ENCODE measurements at places on chromosomes 3 and 15.

- DNase-seq, result no peak
Observed at GRCh38 chr15:78448441-78449219, 10.6 kb downstream of the IREB2 start.

GRCh38 chr3:113423699-113424098 lies 17.6 kb downstream of the CFAP44 start:
- DNase-seq, result no peak

DNA sequence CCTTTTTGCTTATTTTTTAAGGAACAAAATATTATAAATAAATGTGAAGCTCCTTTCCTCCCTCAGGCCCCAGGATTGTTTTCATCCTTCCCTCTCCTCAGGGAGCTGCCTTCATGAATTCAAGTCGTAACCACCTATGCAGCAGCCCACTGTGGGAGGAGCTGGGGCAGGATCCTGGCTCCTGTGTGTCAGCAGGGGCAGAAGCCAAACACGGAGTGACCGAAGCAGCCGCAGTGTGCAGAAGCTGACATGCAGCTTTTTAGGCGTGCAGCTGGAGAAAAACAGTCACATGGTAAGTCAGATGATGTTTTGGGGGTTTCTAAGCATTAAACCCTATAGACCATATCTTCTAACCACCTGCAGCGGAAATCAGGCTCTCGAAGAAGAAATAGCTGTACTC lies 231.3 kb downstream of the OCA2 start:
- no peak for DNase-seq

DNA sequence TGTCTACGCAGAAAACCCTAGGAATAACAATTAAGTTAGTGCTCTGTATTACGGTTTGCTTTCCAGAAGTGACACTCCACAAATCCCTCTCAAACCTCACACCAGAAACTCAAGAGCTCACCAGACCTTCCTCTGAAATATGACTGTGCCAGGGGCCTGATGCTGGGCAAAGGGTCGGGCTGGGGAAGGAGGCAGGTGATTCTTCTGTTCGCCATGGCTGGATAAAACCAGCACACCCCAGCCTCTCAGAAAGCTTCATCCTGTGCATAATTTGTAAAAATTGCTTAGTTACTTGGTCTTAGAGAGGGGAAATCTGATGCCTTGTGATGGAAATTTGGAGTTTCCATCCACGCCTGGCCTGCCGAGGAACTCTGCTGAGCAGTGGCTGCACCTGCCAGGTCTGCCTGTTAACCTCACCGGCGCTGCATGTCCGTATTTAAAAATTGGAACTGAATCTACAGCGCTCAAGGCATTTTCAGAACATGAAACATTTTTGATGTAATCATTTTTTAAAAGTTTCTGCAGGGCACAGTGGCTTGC lies 22.7 kb upstream of the ATP1B3 start:
- no peak for DNase-seq

DNA sequence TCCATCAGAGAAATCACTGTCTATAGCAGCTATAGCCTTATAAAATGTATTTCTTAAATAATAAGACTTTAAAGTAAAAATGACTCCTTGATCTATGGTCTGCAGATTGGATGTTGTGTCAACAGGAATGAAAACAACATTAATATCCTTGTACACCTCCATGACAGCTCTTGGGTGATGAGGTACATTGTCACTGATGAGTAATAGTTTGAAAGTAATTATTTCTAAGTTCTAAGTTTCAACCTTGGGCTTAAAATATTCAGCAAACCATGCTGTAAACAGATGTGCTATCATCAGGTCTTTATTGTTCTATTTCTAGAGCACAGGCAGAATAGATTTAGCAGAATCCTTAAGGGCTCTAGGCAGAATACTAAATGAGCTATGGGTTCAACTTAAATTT lies 568.2 kb upstream of the BCHE start:
- DNase-seq, result no peak

- no peak for DNase-seq
Observed at GRCh38 chr3:61146010-61146890, 105.0 kb downstream of the FHIT start.

DNA sequence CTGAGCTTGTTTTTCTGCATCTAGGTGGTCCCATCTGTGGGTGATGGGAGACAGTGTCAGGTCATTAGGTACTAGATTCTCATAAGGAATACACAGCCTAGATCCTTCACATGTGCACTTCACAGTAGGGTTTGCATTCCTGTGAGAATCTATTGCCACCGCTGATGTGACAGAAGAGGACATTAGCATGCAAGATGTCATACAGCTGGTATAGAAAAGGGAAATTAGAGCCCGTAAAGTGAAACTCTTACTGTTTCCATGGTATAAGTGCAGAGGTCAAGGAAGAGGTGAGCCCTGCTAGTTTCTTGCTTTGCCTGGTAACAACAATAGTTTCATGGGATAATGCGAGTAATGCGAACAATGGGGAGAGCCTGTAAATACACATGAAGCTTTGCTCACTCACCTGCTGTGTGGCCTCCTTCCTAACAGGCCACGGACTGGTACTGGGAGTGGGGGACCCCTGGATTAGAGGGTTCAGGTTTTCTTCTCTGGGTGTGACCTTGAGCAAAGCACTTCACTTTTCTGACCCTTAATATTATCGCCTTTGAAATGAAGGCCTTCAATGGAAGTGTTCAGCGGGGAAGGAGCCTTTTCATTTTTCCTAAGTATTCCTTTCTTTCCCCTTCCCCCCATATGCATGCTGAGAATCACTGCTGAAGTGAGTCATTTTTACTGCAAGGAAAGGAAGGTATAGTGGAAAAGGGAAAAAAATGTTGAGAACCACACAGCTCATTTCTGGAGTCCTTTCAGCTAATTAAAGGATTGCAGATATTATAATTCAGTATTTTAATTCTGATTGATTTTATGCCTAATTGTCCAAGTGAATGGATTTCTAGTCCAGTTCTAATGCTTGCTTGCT lies 286.4 kb downstream of the UBE2E2 start:
- no peak for DNase-seq

DNA sequence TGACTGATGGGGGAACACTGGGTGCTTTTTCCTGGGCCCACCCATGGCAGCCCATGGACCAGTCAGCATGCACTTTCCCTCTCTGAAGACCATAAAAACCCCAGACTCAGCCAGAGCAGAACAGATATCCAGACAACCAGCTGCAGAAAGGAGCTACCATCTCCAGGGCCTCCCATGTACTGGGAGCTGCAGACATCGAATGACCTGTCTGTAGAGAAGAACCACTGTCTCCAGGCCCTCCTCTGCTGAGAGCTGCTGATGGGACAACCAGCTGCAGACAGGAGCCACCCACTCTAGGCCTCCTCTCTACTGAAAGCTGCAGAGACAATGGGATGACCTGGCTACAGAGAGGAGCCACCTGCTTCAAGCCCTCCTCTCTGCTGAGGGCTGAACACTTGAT lies 66.6 kb downstream of the PROS1 start:
- no peak for DNase-seq

- DNase-seq, result no peak
Observed at GRCh38 chr3:69566275-69566674, 173.0 kb upstream of the MITF start.

DNA sequence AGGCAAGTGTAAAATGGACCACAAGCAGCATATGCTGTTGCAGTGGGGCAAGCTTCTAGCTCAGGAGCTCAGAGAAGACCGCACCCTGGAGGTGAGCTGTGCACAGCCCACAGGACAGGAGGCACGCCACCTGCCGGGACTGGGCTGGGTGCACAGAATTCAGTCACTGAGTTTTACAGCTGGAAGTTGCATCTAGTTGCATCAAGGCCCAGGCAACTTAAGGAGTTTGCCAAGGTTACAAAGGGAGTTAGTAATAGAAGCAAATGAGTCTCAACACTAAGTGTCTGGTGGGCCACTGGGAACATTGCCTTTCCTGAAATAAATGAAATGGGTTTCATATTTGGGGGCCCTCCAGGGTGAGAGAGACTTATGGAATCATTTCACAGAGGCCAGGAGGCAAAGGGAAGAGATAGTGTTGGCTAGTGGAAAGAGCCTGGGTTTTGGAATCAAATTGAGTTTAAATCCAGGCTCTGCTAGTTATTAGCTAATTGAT lies 36.0 kb upstream of the TIMP4 start:
- no peak for DNase-seq

- DNase-seq, result no peak
Observed at GRCh38 chr3:197261164-197261509, 37.3 kb downstream of the DLG1 start.

DNA sequence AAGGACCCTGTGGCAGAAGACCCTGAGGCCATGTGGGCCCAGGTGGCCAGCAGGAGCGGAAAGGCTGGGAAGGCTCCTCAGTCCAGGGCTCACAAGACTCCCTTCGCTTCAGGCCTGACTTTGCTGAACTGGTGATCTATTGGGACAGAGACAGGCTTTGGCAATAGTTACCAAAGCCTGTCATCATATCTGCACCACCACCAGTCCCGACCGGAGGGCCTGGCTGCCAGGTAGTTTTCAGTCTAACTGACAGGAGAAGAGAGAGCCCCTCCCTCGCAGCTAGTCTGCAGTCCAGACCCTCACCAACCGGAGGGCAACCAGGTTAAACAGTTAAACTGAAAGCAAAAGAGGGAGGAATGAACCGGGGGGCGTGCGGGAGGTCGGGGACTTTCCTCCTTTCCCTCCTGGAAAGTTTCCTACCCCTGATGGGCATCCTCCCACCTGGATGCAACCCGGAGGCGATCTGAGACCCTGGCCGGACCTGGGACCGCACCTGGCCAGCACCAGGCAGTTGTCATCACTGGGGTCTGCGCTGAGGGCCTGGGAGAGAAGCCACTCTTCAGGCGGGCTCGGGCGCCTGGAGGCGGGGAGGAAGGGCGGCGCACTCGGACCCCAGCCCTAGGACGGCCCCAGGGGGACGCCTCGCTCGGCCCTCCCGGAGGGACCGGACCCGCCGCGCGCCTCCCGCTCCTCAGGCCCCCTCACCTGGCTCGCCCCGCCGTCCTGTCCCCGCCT lies 435 bp downstream of the RAB27A start:
- DNase-seq, result no peak

DNA sequence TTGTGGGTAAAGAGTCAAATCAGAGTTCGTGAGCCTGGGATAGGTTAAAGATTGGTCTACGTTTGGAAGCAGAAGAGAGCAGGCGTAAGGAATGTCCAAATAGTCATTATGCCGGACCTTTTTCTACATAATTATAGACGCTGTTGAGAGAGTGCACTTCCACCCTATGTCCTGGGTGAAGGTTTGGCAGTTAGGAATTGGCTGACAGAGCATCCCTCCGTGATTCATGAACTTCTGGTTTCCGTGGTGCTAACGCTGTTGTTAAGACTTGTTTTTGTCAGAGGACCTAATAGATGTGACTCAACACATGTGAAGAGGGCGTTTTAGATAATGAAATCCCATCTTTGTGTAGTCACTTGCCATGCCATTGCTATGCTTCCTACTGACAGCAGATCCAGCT lies 1.1 kb downstream of the EAF1 start:
- no peak for DNase-seq

DNA sequence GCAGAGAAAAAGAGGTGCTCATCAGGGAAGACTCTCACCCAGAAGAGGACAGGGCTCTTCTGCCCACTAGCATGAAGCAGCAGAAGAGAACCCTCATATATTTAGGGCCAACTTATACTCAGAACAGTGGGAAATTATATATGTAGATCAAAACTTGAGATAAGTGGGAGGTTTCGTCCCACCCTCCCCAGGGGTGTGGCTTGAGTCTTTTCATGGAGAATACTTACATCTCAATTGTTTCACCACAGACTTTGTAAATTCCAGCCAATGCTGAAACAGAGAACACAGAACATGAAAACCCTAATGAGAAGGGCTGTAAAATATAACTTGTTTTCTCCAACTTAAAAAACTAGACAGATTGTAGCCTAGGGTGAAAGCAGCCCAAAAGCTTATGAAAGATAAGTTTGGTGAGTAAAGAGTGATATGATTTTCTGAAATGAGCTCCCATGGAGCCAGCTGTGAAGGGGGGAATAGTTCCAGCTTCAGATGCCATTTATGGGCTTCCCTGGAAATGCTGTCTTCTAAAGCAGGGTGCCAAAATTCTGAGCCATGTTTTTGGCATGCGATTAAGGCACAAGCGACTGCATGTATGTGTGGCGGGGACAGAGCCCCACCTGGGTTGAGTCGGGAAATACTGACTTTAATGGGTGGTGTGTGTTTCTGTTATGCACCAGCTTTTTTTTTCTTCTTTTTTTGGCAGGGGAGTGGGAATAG lies 92.9 kb downstream of the WDR76 start:
- DNase-seq, result no peak

DNA sequence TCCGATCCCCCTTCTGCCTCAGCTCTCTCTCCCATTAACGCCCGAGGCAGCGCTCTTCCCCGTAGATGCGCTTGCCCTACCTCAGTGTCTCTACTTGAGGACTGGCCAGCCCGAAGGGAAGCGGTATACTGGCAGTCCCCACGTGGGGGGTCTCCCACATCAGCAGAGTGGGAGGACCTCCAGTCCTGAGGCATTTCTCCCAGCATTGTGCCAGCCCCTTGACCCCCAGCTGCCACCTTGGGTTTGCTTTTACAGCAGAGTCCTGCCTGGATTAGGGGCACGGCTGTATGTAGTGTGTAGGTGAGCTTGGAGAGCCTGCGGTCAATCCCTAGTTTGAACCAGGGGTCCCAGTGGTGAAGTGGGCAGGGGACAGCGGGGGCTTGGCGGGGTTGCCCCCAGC lies 767 bp downstream of the SEMA3F start:
- no peak for DNase-seq

- DNase-seq, result no peak
Observed at GRCh38 chr3:45166321-45166879, 20.2 kb upstream of the CDCP1 start.

DNA sequence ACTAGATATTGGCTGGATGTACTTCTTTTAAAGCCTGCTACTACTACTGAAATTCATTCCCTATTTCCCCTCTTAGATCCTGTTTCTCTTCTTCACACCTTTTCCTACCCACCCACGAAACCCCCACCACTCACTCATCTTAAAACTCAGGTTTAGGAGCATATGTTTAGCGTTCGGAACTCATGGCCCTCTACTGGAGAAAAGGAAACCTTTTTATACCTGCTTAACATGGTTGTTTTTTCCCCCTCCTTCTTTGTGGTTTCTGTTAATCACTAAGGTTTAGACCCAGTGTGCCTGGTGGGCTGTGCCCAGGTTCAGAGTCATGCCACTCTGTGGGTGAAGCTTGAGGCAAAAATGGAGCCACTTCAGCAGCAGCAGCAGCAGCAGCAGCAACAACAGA lies 2.6 kb downstream of the ARID3B start:
- no peak for DNase-seq

DNA sequence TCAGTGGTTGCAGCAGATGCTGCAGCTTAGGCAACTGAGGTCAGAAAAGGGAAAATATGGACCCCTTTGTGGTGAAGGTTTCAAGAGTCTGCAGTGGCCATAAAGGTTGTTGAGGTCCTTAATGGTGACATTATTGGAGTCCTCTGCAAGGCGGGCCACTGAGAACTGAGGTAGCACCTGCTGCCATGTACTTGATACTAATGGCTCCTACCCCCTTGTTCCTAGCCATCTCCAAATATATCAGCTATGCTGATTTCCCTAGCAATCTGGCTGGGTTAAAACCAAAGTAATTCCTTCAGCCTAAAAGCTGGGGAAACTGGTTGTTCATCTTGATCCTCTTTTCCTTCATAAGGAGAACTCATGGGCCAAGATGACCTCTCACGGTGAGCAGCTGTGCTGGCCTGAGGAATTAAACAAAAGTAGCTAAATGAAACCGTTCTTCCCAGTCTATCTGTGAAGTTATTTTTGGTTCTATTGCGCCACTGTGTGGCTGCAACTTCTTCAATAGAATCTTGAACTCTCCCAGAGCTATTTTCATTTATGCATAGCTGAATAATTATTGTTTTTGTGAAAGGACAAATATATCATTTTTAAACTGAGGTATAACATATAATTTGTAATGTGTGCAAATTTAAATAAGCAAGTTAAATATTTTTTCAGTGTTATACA lies 76.1 kb upstream of the PLSCR4 start:
- DNase-seq, result no peak
